ENCODE measurements at places on chromosomes 6 and 20.

- DNase-seq, result no peak
Observed at GRCh38 chr6:134809130-134809529, 140.8 kb downstream of the ALDH8A1 start.

- no peak for DNase-seq
Observed at GRCh38 chr6:83844170-83844569, 9.0 kb upstream of the RIPPLY2 start.

DNA sequence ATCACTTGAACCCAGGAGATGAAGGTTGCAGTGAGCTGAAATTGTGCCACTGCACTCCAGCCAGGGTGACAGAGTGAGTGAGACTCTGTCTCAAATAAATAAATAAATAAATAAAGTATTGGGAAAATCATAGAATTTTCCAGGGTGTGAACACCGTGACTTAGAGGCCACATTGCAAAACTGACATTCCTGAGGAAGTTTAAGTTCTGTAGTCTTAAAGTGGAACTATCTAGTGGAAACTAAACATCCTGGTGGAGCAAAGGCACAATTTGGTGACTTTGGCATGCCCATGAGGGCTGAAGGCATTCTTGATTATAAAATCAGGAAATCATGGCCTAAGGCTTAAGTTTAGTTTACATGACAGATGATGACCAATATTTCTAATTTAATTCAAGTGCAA is 32.7 kb upstream of the MCM3 start:
- no peak for DNase-seq

- DNase-seq, result no peak
Observed at GRCh38 chr20:60013296-60014139, 55.3 kb downstream of the CDH26 start.

- no peak for DNase-seq
Observed at GRCh38 chr6:50979171-50979525, 160.5 kb downstream of the TFAP2B start.

DNA sequence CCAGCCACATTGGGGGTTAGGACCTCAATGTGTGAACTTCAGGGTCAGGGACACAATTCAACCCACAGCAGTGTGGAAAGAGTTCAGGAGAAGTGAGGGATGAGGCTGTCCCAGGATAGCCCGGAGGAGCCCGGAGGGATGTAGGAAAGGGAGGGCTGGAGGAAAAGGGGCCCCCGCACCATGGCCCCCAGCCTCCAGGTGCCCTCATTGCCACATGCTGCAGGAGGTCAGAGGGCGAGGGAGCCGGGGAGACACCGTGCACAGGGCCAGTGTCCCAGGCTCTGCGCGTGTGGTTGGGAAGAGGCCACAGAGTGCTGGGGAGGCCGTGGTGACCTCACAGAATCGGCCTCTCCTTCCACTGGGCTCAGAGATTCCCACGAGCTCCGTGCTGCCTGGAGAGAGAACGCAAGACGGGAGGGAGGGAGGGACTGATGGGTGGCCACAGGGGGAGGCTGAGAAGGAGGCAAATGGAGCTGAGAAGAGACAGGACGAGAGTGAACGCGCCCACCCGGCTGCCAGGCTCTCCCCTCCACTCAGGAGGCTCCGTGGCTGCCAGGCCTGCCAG is 215.1 kb downstream of the DLL1 start:
- no peak for DNase-seq

GRCh38 chr20:3712279-3712873 is at the start of gene SIGLEC1:
SIGLEC1 (minus strand) TSS chr20:3712600; CDS start chr20:3707128, 5,472 bp downstream.
- DNase-seq, result no peak

GRCh38 chr6:135226537-135226936 is 45.4 kb downstream of the MYB start:
- DNase-seq, result no peak

DNA sequence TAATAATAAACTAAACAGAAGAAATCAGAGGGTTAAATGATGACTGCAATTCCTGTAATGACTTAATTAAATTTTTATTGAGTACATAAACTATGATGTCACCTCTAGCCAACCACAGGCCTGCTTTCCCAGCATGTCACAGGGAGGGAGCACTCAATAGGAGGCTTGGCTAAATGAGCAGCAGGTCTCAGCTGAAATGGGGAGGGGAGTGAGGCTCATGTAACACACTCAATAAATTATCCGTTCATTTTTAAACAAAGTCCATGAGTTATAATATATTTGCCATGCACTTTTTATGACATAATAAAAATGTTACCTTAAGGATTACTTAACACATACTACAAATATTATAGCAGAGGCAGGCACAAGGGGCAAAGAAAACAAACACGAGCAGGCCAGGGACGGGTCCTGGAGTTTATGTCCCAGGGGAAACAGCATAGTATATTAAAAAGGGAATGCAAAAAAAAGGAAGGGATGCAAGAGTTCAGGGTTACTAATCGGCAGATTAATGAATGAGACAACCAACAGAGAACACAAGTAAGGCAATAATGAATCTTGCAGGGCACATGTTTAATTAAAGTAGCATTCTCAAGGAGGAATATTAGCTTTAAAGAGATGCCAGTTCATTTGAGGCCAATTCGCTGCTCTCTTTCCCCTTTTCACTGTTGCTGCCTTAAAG is 27.1 kb upstream of the FAM83C start:
- peak; percentile 66 for DNase-seq

GRCh38 chr6:39188571-39188970 is 40.7 kb downstream of the KCNK5 start:
- no peak for DNase-seq

GRCh38 chr6:154301086-154301625 is 55.4 kb downstream of the IPCEF1 start:
- no peak for DNase-seq

DNA sequence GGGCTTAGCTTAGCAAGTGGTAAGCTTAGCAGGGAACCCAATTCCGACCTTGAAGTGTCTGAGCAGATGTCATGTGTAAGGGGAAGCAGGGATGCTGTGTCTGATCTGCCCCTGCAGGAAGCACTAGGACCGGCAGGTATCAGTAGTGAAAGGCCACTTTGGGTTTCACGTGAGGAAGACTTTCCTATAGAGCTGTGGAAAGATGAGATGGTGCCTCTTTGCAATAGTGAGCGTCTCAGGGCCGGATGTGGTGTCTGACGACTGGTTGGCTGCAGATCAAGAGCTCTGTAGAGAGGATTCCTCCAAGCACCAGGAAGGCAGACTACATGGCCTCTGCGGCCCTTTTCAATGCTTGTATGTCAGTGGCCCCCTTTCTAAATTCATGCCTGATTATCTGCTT is 98.3 kb downstream of the TIAM2 start:
- DNase-seq, result no peak

- DNase-seq, result no peak
Observed at GRCh38 chr20:33345342-33345741, 56.0 kb downstream of the CDK5RAP1 start.

- DNase-seq, result no peak
Observed at GRCh38 chr6:160077024-160077423, 44.6 kb upstream of the SLC22A1 start.

GRCh38 chr6:140816681-140817080 is 1316.0 kb upstream of the GJE1 start:
- no peak for DNase-seq

- DNase-seq, result no peak
Observed at GRCh38 chr20:43191946-43192863, 2.5 kb upstream of the PTPRT start.

- no peak for DNase-seq
Observed at GRCh38 chr6:98384334-98384733, 450.0 kb upstream of the POU3F2 start.

DNA sequence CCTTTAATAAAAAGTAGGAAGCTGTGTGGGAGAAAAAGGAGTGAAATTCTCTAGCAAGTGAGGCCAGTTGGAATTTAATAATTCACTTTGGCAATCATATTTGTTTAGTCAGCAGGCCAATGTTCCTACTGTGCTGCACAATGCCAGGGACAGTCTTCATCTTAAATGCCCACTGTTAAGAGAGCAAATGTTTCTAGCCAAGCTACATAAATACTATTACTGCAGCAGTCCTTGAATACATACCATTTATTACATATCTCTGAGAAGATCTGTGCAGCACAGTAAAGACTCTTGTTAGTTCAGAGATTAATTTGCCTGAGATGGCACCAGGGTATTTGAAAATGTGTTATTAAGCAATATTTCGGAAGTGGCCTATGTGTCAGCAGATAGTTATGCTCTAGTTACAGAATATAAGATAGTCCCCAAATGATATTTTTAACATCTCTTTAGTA is 105.4 kb downstream of the OGFRL1 start:
- no peak for DNase-seq

GRCh38 chr20:35773154-35773751 is 1.4 kb downstream of the PHF20 start:
- DNase-seq, result no peak

Data from H4 (cell line).